ENCODE measurements at places on chromosomes 7 and 10. TPM values are rescaled to one million over a fixed set of nuclear protein-coding genes. Genes with fewer than 3 reads are reported as not detected.
A peak's percentile ranks its signal among the peaks of the same experiment; 100 is the strongest.

Gene GHRHR
- total RNA-seq = not detected

DNA sequence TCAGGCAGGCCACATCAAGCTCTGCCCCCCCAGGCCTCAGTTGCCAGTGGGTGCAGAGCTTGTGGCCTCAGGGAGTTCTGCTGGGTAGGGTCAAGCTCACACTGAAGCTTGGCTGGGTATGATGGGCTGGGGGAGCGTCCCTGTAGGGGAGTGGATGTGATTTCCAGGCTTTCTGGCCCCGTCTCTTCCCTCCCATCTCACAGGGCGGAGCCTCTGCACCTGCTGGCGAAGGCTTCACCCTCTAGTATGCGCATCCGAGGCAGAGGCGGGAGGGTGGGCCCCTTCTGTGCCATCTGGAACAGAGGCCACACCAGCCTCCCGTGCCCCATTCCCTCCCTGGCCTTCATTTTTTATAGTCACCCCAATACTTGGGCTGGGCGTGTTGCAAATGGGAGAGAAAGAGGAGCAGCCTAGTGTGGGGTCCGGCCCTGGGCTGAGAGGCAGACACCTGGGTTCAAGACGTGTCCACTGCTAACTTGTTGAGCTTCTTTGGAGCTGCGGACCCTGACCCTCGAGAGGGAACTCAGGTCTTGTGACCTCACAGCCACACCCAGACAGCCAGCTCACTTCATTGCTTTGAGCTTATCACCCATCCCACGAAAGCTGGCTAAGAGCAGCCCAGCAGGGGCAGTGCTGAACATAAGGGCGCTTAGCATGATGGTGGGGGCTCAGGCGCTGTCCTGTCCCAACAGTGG is 2.3 kb downstream of the AQP1 start:
- H3K27ac ChIP-seq = no peak overlapping the region
- no peaks in the 10 kb centered on the region for H3K4me1 ChIP-seq
- no peak for DNase-seq
- H3K27me3 ChIP-seq = no peaks in the 10 kb centered on the region
- no peaks in the 10 kb centered on the region for H3K36me3 ChIP-seq

GRCh38 chr10:70576803-70577517 is 25.6 kb downstream of the PRF1 start:
- peaks cover 28% of the 10 kb centered on the region for H3K4me1 ChIP-seq
- H3K27me3 ChIP-seq = no peaks in the 10 kb centered on the region
- no peak overlapping the region for H3K4me3 ChIP-seq
- H3K27ac ChIP-seq = no peak overlapping the region
- no peaks in the 10 kb centered on the region for H3K36me3 ChIP-seq

DNA sequence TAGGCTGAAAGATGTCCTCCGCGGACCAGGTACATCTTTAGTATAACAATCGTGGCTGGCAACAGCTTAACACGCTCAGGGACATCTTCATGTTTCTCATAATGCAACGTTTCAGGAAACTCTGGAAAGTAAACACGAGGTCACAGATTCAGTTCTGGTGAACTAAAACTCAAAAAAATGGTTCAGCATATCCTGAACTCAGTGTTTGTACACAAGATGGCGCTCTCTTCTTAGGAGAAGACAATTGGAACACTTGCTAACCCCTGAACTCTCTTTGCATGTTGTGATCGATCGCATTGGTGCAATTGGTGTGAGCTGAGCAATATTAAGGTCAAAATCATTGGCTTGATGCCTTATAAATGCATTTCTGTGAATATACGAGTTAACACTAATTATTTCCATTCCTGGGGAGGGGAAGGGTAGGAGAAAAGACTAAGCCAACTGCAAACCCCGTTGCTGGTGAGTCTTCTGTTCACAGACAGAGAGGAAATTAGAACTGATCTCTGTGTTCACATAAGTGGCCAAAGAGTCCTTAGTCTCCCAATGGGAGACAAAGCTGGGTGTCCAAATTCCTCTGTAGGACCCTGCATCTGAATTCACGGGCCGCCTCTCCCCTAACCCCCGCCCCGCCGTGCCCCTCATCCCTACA is 52.6 kb upstream of the FAM180A start:
- H3K27ac ChIP-seq = no peak overlapping the region
- peak; percentile 38 for DNase-seq
- H3K4me1 ChIP-seq = no peaks in the 10 kb centered on the region
- H3K36me3 ChIP-seq = no peaks in the 10 kb centered on the region
- no peaks in the 10 kb centered on the region for H3K27me3 ChIP-seq

GRCh38 chr7:118870187-118870586 is 645.7 kb downstream of the ANKRD7 start:
- no peak overlapping the region for H3K27ac ChIP-seq
- no peaks in the 10 kb centered on the region for H3K27me3 ChIP-seq
- H3K4me1 ChIP-seq = no peaks in the 10 kb centered on the region
- no peak for DNase-seq
- no peak overlapping the region for H3K4me3 ChIP-seq

Gene CDHR3
- total RNA-seq = 2.5 TPM

DNA sequence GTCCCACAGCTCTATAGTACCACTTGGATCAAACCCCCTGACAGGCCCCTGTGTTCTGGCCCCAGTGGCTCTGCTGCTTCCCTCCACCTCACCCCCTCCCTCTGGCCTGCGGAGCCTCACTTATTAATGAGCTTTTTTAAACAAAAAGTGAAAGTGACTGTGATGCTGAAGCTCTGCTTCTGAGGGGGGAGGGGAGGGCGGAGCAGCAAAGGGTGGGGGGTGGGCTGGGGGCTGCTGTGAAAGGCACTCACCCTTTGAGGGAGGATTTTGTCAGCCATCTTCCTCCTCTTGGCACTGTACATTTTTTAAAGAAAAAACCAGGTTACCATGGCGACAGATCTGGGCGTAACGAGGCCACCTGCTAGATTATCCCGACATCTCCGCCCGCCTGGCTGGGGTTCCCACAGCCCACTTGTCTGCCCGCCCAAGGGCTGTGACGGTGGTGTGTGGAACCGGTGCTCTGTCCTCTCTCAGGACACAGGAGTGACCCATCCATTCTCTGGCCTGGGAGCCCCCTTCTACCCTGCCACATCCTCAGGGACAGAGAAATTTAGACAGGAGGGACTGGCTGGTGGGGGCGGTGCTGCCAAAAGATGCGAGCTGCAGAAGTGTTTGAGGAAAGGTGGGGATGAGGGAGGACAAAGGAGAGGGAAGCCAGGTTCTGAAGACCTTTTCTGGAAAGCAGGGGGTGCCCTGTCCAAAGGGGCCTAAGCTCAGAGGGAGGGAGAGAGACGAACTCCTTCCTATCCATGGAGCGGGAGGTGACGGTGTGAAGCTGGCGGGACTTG is 4.9 kb downstream of the SMARCD3 start:
- DNase-seq = no peak
- peaks cover 46% of the 10 kb centered on the region for H3K4me1 ChIP-seq
- H3K27me3 ChIP-seq = no peaks in the 10 kb centered on the region

Gene FEZF1
- total RNA-seq = not detected

GRCh38 chr7:129163875-129164544 is 19.5 kb downstream of the TSPAN33 start:
- no peak overlapping the region for H3K27ac ChIP-seq
- H3K27me3 ChIP-seq = no peaks in the 10 kb centered on the region
- H3K36me3 ChIP-seq = no peaks in the 10 kb centered on the region

Measured in adrenal gland (tissue), 19 donors.